ELR (cell line): ENCODE measurements at places on chromosomes 5 and 9.

DNA sequence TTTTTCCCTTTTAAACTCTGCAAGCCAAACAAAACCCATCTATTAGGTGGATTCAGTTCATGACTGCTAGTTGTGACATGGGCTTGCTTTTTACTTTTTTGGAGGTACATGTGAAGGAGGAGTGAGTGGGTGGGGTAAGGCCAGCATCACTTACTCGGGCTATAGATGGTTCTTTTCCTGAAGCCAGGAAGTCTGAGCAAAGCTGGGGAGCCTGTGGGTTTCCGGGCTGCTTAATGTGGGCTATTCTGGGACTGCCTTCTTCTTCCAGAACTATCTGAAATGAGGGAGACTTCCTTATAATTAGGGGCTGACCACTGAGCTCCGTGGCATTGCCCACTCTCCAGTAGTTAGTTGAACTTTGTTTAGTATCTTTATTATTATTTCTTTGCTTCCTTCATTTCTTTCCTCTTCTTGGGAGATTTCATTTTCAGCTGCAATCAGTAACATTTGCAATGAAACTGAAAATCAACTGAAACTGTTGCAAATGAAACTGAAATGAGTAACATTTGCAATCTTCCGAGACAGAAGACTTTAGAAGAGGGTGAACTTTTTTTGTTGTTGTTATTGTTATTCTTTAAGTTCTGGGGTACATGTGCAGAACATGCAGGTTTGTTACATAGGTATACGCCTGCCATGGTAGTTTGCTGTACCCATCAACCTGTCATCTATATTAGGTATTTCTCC lies 204.9 kb downstream of the LRRC70 start:
- no peak for DNase-seq

- peak; percentile 31 for DNase-seq
Observed at GRCh38 chr5:134227259-134227658, 1.4 kb upstream of the PPP2CA start.

- peak; percentile 49 for DNase-seq
Observed at GRCh38 chr9:4866239-4866969, 73.7 kb downstream of the RCL1 start.

GRCh38 chr5:125446986-125447385 lies 700.5 kb upstream of the ZNF608 start:
- no peak for DNase-seq

DNA sequence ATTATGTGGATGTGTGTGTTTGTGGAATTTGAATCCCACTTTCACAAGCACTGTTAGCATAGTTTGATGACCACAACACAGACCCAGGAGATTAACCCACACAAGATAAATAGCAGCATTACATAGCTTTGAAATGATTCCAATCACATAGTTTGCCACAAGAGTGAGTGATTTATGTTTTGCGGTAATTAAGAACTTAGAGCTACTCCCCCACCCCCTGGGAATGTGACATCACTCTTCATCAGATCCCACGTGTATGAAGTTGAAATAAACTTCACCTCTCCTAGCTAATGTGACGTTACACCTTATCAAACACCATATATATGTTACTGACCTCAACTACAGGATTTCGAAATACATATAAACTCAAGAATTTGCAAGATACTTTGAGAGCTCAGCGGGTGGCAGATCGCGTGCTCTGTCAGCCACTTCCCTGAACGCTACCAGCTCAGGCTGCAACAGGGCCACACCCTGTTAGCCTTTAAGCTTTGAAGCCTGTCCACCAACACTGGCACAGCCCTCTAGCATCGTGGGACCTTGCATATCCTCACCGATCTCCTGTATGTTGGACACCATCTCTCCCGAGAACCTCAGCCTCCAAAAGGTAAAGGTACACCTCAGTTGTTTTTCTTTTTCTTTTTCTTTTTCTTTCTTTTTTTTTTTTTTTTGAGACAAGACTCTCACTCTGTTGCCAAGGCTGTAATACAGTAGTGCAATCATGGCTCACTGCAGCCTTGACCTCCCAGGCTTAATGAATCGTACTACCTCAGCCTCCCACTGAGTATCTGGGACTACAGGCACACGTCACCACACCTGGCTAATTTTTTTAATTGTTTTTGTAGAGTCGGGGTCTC lies 1.7 kb upstream of the AGTPBP1 start:
- peak; percentile 86 for DNase-seq

- peak; percentile 77 for DNase-seq
Observed at GRCh38 chr5:73902327-73903051, 276.5 kb downstream of the ARHGEF28 start.

DNA sequence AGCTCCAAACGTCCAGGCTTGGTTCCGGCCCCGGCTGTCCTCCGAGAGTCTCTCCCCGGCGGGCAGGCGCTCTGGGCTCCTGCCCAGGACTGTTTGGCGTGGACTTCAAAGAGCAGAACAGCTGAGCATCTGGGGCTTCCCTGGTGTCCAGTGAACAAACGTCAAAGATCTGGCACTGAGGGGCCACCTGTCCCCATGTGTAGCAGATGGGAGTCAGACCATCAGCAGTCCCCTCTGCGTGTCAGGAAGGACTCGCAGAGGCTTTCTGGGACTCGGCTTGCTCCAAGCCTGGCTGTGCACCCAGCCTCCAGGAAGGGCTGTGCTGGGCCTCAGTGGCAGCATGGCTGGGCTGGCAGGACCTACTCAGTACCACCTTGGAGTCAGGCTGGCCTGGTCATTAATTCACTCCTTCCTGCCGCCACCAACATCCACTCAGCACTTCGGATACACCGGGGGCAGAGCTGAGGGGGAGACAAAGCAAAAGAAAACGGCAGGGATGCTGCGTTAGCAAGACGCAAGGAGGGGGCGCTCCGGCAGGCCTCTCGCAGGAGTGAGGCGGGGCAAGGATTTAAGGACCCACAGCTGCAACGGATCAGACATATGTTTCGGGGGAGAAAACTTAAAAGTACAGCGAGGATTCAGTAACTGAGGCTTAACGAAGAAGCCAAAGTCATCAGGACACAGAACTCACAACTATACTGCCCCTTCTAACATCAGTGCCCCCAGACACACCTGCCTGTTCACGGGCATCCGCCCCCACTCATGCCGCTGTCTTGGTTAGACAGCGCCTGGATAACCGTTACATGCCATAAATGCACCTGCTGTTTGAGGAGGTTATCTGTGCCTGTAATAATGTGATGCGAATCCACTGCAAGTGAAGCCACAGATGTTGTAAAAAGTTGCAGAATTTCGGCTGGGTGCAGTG lies 164.5 kb upstream of the PHYKPL start:
- DNase-seq, result no peak

GRCh38 chr5:80194468-80194867 lies 61.4 kb downstream of the SERINC5 start:
- DNase-seq, result no peak

DNA sequence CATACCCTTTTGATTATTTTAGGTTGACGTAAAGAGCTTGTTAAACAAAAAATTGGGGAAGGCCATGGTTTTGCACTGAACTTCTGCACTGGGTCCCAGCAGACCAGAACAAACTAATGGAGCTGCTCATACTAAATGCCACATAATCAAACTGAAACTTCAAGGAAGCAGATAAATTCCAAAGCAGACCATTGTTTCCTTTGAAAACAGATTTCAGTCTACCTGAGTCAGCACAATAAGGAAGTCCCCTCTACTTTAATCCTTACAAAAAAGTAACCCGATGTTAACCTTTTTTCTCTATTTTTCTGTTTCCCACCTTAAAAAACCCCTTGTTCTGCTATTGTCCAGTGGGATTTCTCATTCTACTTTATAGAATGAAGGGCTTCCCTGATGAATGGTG lies 39.2 kb downstream of the WDR36 start:
- no peak for DNase-seq

DNA sequence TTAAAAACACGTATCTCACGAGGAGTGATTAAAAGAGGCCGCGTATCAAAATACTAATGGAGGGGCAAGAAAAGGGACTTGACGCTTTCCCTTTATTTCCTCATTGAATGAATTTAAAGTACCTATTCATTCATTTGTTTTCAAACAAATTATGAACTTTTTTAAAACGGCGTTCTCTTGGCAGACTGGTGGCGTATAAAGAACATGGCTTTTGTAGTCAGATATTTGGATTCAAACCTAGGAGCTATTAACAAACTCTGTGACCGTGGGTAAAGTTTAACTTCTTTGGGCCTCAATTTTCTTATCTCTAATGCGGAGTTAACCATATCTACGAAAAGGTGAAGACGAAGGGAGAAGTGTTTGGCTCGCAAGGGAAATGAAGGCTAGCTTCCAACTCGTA lies 876 bp downstream of the CAAP1 start:
- peak; percentile 12 for DNase-seq

GRCh38 chr5:68548959-68549676 lies 333.6 kb downstream of the PIK3R1 start:
- peak; percentile 55 for DNase-seq

- no peak for DNase-seq
Observed at GRCh38 chr5:73381590-73382400, 66.8 kb downstream of the FOXD1 start.
